DMS 273 treated with DMSO at 0.1 percent for 48 hours (cell line): ENCODE measurements at places on chromosomes 3 and 15.

DNA sequence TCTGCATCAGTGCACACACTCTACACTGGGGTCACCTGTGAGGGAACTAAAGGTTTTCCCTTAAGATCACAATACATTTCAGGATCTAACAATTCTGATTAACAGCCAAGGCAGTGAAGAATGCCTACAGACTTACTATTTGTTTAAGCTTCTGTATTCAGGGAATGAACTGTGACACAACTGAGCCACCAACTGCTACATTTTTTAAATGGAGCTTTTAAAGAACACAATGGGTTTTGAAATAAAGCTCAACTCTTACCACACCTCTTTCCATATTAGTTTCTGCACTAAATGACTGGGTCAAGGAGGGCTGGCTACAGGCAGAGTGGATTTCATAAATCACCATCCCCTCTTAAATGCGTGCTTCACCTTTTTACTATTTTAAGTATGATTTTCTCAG lies 100.2 kb downstream of the TMCC1 start:
- DNase-seq = no peak

- DNase-seq = no peak
Measured at GRCh38 chr3:169384573-169384972, 278.9 kb downstream of the MECOM start.

DNA sequence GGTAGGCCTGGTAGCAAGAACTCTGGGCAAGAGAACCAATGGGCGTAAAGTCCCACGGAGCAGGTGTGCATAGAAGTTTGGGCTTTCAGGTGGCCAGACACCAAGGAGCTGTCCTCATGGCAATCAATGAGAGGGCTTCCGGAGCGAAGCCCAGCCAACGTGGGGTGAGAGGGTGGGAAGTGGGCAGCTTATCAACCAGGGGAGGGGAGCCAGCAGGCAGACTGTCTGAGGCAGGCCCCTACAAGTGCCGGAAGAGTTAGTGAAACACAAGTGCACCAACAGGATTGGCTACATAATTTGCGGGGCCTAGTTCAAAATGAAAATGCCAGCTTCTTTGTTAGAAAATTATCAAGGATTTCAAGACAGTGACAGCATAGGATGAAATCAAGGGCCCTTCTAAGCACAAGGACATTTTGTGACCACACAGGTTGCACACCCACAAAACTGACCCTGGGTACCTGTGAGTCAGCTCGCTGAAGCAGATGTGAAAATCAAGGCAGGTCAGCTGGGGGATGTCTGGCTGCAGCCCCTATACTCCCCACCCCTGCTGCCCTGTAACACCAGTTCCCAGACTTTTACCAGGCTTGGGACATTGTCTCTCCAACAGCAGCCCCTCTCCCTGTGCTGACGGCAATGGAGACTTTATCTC lies 102.1 kb upstream of the ETV5 start:
- DNase-seq = no peak

- DNase-seq = no peak
Measured at GRCh38 chr3:35670408-35670965, 31.2 kb downstream of the ARPP21 start.

GRCh38 chr15:45343258-45343860 lies 35.0 kb downstream of the GATM start:
- DNase-seq = no peak
